ENCODE measurements at places on chromosomes 2 and 18. TPM values are rescaled to one million over a fixed set of nuclear protein-coding genes. Genes with fewer than 3 reads are reported as not detected.

GRCh38 chr2:181268174-181268867 lies 188.9 kb upstream of the ITGA4 start:
- DNase-seq, result peak; percentile 24

- DNase-seq, result no peak
Observed at GRCh38 chr2:155424518-155424917, 726.0 kb downstream of the KCNJ3 start.

GRCh38 chr18:3356614-3357013 lies 93.4 kb upstream of the TGIF1 start:
- DNase-seq, result no peak

DNA sequence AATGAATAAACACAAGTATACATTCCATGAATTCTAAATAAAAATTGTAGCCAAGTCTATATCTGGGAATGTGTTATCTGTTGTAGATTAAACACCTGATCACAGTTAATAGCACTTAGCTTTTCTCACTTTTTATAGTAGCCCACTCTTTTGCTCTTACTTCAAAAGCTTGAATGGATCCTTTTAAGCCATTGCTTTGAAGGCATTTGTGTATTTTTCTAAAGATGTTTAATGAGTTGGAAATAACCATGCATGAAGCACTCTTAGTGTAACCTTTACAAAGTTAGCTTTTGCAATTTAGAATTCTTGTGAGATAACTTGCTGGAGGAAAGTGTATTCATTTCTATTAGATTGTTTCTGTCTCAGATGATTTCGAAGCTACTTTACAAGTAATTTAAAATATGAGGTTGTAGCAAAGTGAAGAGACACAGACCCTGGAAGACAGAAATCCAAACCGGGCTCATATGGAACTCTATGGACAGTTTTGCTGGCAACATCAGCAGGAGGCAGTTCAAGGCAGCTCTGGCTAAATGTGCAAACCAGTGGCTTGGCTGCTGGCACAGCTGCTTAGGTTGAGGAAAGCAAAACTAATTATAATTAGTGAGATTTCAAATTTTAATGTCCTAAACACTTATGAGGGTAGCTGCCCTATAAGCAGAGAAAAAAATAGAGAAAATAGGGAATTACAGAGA lies 469.8 kb upstream of the ZEB2 start:
- DNase-seq, result no peak

DNA sequence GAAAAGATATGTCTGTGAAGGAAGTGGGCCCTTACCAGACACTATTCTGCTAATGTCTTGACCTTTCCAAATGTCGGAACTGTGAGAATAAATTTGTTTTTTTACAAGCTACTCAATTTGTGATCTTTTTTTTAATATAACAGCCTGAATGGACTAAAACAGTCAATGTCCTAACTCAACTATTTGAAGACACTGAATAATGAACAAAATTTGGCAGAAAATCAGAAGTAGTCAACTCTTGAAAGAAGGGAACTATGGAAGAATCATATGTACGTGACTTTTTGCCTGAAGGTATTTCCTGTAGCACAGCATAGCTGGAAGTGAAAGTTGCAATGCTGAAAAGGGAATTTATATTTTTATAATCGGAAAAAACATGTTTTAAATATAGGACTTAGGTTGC lies 351.8 kb upstream of the TFPI start:
- no peak for DNase-seq

GRCh38 chr2:178796079-178796677 lies 11.0 kb downstream of the TTN start:
- DNase-seq, result peak; percentile 38

GRCh38 chr2:233912691-233913423 lies 4.3 kb upstream of the TRPM8 start:
- peak; percentile 56 for DNase-seq

DNA sequence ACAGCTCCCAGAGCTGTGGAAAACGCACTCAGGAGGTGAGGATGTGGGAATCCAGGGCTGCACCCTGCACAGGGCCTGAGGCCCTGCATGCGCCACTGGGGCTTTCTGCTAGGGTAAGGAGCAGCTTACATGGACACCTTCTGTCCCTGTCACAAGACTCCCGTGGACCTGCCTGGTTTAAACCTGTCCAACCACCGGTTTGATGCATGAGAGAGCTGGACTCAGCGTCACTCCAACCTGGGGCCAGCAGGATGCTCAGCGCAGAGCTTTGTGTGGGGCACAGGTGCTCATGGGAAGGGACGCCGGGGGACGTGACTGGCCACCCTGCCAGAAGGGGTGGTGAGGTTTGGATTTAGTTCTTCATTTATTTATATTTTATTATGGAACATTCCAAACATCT lies 24.2 kb downstream of the SNORC start:
- no peak for DNase-seq

DNA sequence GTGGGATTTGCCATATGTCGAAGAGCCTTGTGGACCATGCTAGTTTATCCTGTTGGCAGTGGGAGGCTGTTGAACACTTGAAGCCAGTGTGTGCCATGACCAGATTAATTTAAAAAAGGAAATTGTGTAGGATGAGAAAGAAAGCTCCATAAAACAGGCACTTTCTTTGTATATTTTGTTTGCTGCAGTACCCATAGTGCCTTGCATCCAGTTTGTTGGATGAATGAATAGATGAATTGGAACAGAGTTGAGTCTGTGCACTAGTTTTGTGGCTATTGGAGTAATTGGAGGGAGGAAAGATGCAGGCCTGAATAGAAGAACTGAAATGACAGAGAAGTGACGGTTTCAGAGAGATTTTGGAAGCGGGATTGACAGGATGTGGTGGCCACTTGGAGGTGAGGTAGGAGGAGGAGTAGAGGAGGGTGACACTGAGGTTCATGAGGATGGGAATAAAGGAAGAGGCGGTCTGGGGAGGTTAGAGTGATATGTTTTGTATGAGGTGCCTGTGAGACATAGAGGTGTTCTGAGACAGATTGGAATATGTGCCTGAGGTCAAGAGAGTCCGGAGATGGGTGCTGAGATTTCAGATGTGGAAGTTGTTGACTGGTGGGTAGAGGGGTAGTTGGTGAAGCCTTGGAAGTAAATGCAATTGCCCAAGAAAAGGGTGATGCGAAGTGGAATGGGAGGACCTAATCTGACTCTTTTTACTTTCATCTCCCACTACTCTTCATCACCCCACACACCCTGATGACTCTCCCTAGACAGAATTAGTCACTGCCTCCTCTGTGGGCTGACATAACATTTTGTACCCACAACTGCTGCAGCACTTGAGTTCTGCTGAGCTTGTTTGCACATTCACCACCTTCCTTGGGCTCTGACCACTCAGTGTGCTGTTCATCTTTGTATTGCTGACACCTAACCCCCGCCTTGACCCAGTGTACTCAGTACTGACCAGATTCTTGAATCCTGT lies 5.1 kb downstream of the DGUOK start:
- peak; percentile 58 for DNase-seq

DNA sequence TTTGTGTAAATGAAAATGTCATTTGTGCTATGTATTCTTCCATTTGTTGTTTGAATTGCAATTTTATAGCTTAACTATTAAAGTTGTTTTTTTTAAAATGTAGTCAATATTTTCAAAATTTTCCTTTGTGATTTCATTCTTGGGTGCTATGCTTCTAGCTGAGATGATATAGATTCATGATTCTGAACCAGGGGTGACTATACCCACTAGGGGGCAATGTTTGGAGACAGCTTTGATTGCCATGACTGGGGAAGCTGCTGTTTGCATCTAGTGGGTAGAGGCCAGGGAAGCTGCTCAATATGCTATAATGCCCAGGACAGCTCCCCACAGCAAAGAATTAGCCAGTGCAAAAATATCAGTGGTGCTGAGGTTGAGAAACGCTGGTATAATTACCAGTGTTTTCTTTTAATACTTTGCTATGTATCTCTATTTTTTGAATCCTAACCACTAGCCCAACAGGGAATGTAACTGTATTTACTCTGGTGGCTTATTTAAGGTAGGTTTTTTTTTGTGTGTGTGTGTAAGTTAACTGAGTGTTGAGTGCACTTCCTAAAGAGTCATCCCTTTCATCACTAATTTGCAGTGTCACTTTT lies 99.7 kb downstream of the MEP1B start:
- DNase-seq, result peak; percentile 35

- DNase-seq, result peak; percentile 20
Observed at GRCh38 chr2:16973586-16974286, 308.1 kb upstream of the CYRIA start.

DNA sequence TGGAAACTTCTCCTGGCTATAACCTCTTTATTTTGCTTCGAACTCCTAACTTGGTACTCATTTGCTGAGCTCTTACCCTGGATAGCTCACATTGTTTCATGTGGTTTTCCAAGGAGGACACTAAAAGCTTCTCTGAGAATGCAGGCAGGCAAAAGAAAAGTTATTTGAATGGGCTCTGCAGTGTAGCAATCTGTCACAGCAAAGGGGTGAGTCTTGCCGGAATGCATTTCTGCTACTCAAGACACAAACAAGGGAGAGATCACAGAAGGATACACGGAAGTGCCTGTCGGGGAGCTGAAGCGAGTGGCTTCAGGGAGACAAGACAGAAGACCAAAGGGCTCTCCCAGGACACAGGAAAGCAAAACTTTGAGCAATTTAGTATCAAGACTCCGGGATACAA lies 265.4 kb downstream of the SS18 start:
- DNase-seq, result peak; percentile 49

GRCh38 chr2:77862120-77862519 lies 339.9 kb upstream of the LRRTM4 start:
- no peak for DNase-seq

DNA sequence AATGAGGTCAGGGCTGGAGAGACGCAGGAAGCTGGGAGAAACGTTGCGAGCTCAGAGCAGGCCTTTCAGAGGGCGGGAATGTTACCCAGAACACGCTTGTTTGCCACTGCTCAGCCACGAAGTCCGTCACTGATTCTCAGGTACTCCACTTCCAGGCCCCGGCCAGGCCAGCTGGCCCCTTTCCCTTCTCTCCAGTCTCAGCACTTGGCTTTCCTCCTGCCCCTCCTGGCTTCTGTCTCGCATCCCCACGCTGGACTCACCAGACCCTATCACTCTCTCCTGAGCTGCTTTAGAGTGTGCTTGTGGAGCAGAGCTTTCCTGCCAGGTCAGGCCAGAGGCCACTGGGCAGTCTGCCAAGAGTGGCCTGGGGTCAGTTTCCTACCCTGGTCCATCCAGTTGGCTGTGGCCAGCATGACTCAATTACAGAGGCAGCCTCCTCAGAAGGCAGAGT lies 151.4 kb downstream of the TWIST2 start:
- DNase-seq, result peak; percentile 91

DNA sequence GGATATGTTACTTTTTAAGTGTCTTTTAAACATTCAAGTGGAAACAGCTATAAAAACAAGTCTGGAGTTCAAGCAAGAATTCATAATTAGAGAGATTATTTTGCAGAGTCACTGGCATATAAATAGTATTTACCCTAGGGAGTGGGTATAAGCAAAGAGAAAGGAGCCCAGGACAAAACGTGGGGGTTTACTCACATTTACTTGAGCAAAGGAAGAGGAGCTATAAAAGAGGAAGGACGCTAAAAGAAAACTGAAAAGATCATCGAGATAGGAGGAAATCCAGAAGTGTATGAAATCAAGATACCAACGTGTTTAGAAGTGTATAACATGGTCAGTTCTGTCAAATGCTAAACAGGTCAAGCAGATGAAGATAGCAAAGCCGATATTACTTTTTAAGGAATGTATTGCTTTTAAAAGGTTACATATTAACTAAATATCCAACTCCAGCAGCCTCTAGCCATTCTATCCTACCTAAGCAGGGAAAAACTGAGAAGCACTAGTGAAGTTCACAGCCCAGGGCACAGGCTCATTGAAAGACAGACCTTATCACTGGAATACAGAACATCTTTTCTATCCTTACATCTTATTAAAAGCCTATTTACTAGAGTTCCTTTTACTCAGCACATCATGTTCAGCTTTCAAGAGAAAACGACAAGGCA lies 8.6 kb downstream of the KANSL1L start:
- no peak for DNase-seq

DNA sequence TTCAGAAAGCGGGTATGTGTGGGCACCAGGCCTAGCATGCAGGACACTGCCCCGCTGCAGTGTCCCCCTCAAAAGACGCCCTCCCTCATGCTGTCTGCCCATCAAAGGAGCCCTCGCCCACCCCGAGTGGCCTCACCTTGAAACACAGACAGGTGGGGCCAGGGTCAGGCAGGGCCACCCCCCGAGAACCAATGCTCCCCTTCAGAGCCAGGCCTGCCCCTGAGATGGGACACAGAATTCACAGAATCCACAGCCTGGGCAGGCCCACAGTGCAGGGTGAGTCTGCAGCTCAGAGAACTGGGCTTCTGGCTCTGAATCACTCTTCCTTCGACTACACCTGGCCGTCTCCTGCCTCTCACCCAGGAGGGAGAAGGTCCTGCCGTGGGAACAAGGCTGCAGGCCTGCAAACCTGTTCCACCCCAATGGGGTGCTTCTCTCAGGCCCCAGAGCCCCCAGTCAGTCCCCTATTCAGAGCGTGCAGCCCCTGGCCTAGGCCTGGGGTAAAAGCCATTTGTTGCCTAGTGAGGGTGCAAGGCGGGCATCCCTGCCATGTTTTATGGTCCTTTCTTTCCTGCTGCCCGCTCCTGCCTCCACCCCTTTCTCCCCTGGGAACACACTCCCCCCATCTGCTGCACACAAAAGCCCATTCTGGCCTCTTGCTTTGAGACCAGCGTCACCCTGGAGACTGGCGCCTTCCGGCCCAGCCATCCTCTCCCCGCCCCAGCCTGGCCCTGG lies 11.3 kb upstream of the ARHGEF4 start:
- DNase-seq, result no peak

- no peak for DNase-seq
Observed at GRCh38 chr18:911025-911424, 6.4 kb downstream of the ADCYAP1 start.

GRCh38 chr2:72896446-72896845 lies 9.2 kb downstream of the SPR start:
- DNase-seq, result no peak

- DNase-seq, result no peak
Observed at GRCh38 chr2:129481306-129482219, 497.9 kb upstream of the RAB6C start.

Gene EGR4
- total RNA-seq, result not detected

Gene SERPINB11
- not detected for total RNA-seq

Gene TSHZ1
- 7.6 TPM for total RNA-seq

Gene FAM98A
- total RNA-seq, result 96.5 TPM

Gene CHAC2
- 19.9 TPM for total RNA-seq

Gene PLCL1
- total RNA-seq, result not detected

Gene PID1
- total RNA-seq, result 15.9 TPM

Gene SLC4A3
- total RNA-seq, result 3.0 TPM

Gene NEU2
- not detected for total RNA-seq

Gene FN1
- total RNA-seq, result 3,699 TPM

Gene SCN7A
- total RNA-seq, result not detected

Gene OTOS
- not detected for total RNA-seq

Gene LYPD6B
- total RNA-seq, result 21.6 TPM

All from RPMI7951 (cell line).